ENCODE measurements at places on chromosomes 12 and 14.

DNA sequence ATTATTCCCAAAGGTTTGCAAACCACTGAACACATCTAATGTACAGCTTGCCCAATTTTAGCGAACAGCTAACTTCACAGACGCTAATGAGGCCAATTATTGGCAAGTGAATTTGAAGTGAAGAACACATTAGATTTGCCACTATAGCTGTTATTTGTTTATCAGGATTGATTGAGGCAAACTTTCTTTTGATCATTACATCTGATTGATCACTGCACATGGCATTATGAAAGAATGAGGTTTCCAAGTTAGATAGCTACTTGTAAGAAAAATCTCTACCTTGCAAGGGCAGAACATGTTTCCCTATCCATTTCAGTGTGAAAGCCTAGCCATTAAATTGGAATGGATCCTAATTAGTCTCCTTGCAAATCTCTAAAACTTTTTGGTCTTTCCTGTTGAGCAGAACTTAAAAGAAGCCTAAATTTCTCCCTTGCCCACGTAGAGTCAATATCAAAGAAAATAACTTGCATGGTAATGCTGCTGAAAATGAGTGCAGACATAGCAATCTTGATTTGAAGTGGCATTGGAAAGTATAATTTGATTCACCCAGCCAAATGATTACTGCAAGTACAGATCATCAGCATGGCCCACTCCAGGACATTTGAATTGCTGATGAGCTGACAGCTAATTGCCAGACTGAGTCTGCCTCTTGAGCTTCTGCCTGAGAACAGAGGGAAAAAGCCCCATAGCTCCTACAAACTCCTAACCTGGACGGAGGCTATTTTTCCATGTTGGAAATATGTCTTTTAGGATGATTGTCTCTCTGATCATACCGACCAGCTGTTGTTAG, 98.6 kb downstream of the TPH2 start:
- DNase-seq: no peak

DNA sequence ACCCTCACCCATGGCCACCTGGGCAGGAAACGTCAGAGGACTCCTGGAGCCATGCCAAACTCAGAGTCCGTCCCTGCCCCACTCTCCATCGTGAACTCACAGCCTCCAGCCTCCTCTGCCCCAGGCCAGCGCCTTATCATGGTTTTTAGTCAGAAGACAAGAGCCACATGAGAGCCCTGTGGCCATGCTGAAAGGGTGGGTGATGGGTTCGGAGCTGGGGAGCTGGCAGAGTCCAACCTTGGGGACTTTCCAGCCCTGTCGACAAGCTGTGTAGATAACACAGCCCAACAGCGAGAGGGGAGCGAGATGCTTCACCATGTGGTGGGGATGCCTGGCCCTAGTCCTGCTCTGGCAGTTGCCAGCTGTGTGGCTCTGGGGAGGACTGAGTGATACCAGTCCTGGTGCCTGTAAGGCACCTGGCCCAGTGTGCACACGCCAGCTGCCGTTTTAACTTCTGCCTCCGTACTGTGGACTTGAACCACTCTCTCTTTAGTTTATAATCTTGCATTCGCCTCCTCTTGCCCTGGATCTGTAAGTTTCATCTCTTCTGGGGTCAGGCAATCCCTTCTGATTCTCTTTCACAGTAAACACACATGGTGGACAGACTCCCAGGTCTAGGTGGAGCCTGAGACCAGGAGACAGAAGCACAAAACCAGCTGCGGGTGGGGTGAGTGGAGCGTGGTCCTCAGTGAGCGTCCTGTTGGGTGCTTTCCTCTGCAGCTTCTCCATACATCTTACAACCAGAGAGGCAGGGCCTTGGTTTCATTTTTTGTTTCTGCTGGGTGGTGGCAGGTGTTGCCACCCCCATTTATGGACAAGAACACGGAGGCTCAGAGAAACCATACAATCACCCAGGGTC, 55.3 kb downstream of the RIN3 start:
- DNase-seq: no peak

- no peak for DNase-seq
These were observed 37.4 kb upstream of the NKX2-8 start for GRCh38 chr14:36619853-36620252.

GRCh38 chr12:40768125-40768864, 76.1 kb downstream of the CNTN1 start:
- DNase-seq: no peak

GRCh38 chr12:52380271-52380694, 5.2 kb downstream of the KRT84 start:
- DNase-seq: no peak

- peak; percentile 24 for DNase-seq
These were observed 70.1 kb downstream of the PHETA1 start for GRCh38 chr12:111298582-111299436.

- no peak for DNase-seq
These were observed 260.3 kb downstream of the VRK1 start for GRCh38 chr14:97057238-97058073.

GRCh38 chr12:102507301-102507700, 26.9 kb upstream of the IGF1 start:
- DNase-seq: no peak

DNA sequence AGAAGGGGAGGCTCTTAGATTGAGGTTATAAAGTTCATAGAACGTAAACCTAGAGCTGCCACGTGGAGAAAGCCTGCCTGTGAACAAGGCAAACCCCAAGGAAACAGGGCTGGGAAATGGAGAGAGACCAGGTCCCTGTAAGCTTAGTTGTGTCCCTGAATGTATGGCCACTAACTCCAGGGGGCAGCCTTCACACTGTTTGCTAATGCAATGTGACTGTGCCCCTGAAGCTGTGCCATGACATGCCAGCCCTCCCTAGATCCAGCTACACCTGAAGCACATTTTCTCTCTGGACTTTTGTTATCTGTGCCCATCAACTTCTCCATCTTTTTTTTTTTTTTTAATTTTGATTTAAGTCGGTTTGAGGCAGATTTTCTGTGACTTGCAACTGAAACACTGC, 60.6 kb upstream of the TMCC3 start:
- DNase-seq: no peak

DNA sequence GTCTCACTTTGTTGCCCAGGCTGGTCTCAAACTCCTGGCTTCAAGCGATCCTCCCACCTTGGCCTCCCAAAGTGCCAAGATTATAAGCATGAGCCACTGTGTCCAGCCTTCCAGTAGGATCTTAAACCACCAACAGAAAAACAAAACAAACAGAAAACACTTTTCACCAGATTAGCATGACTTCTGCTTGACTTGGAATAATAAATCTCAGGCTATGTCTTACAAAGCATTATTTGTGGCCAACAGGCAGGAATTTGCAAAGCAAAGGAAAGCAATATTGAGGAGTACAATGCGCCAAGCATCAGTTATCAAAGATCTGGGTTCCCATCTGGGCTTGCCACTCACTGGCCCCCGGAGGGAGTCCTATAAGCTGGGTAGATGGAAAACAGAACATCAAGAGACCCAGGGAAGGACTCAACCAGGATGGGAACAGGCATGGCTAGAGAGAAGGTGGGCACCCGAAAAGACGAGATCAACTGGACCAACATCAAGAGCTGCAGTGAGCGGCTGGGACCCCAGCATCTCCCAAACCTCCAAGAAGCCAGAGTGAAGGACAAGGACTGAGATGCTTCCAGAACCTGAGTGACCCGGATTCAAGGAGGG, 101.2 kb downstream of the TMEM30B start:
- no peak for DNase-seq

DNA sequence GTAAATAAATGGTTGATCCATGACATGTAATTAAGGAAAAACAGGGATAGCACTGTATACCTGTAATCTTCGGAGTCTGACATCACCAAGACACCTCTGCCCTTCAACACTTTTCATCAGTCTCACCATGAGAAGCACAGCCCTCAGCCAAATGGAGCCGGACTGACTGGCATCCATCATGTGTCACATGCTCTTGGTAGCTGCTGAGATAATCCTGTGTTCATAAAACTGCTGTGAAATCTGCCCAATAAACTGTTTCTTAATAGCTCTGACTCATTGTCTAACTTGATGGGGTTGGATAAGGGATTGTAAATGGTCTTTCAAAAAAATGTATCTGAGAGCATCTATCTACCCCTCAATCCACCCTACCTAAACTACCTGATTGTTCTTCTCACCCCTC, 33.6 kb downstream of the KCNH5 start:
- no peak for DNase-seq

GRCh38 chr12:52086944-52087835, 7.7 kb downstream of the SMIM41 start:
- DNase-seq: no peak

DNA sequence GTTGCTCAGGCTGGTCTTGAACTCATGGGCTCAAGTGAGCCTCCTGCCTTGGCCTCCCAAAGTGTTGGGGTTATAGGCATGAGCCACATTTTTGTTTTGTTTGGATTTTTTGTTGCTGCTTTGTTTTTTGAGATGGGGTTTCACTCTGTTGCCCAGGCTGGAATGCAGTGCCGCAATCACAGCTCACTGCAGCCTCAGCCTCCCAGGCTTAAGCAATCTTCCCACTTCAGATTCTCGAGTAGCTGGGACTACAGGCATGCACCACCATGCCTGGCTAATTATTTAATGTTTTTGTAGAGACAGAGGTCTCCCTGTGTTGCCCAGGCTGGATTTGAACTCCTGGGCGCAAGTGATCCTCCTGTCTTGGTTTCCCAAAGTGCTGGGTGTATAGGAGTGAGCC, 5.7 kb upstream of the PLEK2 start:
- no peak for DNase-seq

GRCh38 chr12:11917501-11917900, 153.2 kb upstream of the BCL2L14 start:
- no peak for DNase-seq

- no peak for DNase-seq
These were observed 229.2 kb downstream of the SPTSSA start for GRCh38 chr14:34232790-34233189.

- no peak for DNase-seq
These were observed 331.8 kb downstream of the TMEM132D start for GRCh38 chr12:129571901-129572494.

DNA sequence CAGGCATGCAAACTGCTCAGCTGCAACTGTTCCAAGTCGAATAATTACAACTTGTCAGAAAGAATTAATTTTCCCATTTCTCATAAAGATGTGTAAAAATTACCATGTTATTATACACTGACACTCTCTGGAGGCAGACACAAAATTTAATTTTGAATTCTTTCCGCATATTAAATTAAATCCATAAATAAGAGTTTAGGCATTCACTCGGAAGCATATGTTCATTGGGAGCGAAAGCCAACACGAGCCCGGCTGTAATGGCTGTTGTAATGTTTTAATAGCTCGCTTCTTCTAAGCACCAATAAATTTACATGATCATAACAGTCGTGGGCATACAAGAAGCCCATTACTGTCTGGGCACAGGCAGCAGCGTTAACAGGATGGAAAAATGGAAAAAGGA, 189.6 kb upstream of the SOX5 start:
- no peak for DNase-seq

- no peak for DNase-seq
These were observed 65.0 kb downstream of the PITPNM2 start for GRCh38 chr12:123085730-123086487.

GRCh38 chr12:80838024-80838658, 99.6 kb downstream of the LIN7A start:
- DNase-seq: no peak

DNA sequence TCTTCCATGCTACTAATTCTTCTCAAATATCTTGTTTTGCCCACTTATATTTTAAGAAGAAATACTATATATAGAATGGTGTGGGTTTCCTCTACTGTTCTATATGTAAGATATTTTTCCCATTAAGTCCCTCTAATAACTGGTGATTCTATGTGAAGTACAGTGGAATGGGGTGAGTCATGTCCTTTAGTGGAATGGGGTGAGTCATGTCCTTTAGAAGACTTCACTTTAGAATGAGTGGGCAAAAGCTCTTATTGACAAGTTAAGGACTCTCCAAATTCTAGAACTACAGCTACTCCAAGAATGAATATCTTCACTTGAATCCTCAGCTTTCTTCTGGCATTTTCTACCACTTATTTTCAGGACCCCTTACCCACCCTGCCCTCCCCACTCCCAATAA, 349.9 kb downstream of the ETNK1 start:
- DNase-seq: no peak

- DNase-seq: no peak
These were observed 229.0 kb upstream of the NOS1 start for GRCh38 chr12:117590386-117590785.

DNA sequence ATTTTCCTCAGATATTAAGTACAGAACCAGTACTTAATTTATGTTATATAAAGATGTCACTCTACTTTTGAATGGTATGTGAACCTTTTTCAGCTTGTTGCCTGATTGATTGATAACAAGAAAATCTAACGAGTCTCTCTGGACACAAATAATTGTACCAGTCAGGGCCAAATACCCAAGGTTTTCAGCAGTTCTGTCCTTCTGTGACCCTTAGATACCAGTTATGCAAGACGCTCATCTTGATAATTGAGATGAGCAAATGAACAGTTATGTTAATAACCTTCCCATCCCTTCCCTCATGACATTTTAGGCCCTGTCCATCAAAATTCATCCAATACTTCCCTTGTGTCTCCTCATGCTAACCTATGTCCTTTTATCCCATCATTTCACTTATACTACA, 185.9 kb upstream of the G2E3 start:
- DNase-seq: no peak

- DNase-seq: no peak
These were observed 69.0 kb upstream of the RERGL start for GRCh38 chr12:18158774-18159557.

GRCh38 chr14:56334458-56334857, 216.2 kb downstream of the PELI2 start:
- DNase-seq: no peak

- DNase-seq: no peak
These were observed 11.7 kb upstream of the SIVA1 start for GRCh38 chr14:104741108-104741802.

DNA sequence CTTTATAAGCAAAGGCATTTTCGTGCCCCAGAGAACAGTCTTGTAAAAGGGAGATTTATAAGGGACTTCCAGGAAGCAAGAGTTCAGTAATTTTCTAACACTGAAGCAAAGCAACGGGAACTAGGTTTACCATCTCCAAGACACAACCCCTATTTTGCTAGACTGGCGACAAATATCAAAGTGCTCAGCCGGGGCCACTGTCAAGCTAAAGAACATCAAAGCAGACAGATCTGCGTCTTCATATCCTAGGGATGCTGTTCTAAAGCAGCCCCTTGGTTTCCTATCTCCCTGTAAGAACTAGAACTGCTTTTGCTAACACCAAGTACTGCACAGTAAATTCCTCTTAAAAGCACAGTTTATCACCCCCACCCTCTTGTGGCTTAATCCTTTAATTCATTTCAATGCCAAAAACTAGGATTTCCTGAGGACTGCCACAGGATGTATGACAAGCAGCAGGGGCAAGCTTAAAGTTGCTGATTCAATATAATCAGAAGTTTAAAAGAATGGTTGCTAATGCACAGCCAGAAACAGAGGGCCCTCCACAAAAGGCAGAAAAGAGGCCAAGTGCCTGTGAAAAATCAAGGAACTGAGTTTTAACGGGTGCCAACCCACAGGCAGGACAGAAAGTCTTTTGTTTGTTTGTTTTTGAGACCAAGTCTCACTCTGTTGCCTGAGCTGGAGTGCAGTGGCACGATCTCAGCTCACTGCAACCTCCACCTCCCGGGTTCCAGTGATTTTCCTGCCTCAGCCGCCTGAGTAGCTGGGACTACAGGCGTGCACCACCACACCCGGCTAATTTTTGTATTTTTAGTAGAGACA, 44.0 kb upstream of the ISM2 start:
- no peak for DNase-seq

Data from T-helper 1 cell (primary cell).